NCI-H187 (cell line): ENCODE measurements at places on chromosomes 7 and 10.

DNA sequence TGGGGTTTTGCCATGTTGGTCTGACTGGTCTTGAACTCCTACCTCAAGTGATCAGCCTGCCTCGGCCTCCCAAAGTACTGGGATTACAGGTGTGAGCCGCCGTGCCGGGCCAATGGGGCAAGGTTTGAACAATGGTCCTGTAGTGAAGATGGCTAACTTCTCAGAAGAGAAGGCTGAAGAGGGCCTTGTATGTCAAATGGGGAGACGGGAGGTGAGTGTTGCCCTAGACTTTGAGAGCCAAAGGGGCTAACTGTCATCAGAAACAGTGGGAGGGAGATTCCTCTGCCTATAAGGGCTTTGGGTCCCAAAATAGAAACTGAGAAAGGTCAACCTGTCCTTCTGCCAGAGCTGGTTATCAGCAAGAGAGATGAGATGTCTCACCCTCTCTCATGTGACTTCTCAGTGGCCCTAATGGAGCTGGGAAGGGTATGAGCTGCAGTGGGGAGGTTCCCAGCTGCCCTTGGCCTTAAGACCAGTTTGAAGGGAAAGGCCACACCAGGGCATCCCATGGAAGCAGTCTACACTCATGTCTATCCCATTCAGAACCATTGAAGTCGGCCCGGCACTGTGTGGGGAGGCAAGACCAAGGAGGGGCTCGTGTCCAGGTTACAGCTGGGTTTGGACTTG lies 1.3 kb upstream of the SAMD8 start:
- DNase-seq = no peak

DNA sequence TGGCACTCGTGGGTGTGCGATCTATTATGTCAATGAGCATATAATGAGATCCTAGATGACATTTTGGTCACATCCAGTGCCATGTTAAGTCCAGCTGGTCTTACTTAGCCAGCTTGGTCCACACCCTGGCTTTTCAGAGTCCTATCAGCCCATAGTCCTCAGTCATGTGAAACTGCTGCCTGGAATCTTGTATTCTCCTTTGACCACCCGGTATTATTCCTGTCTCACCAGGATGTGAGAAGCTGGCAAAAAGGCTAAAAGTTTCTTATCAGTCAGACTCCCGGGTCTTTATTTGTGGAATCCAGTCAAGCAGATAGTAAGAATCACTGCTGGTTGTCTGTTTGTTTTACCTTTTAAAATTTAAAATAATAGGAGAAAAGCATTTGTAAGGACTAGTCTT lies 705.6 kb upstream of the GHITM start:
- no peak for DNase-seq

GRCh38 chr10:60254776-60255175 lies 134.9 kb downstream of the ANK3 start:
- no peak for DNase-seq

- DNase-seq = no peak
Measured at GRCh38 chr10:128297709-128298378, 171.6 kb upstream of the MKI67 start.

- DNase-seq = no peak
Measured at GRCh38 chr7:51324206-51324898, 7.7 kb upstream of the COBL start.
